ENCODE measurements at places on chromosomes 2 and 18. TPM values are rescaled to one million over a fixed set of nuclear protein-coding genes. Genes with fewer than 3 reads are reported as not detected.

The TXNDC2 gene
- polyA plus RNA-seq: 0.35 TPM

The DNAH7 gene
- polyA plus RNA-seq: 16.1 TPM

The UPP2 gene
- 1.5 TPM for polyA plus RNA-seq

The REG3G gene
- not detected for polyA plus RNA-seq

Measured in spinal cord (tissue), 10 donors.